ENCODE measurements at places on chromosomes 6 and 20.

DNA sequence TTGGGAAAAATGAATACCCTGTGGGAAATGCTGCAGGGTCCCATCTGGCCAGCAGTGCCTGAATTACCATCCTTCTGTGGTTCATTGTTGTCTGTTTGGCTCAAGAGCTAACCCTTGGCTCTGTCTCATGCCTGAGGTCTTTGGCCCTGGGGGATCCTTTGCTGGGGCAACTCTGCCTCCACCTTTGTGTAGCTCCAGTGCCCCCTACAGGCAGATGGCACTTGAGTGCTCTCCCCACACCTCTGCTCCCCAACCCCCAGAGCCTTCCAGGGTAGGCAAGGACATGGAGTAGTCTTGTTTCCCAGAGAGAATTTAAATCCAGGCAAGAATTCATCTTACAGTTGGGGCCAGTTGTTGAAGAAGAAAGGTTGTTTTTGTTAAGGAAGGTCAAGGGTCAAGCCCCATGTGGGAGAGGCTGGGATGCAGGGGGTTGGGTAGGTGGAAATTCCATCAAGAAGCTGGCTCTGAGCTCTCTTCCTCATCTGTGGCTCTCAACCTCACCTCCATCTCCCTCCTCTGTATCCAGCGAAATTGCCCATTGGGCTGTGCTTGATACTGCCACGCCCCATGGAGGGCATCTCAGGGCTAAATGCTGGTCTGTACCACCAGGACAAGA lies 44.2 kb downstream of the ZNF831 start:
- DNase-seq: no peak

DNA sequence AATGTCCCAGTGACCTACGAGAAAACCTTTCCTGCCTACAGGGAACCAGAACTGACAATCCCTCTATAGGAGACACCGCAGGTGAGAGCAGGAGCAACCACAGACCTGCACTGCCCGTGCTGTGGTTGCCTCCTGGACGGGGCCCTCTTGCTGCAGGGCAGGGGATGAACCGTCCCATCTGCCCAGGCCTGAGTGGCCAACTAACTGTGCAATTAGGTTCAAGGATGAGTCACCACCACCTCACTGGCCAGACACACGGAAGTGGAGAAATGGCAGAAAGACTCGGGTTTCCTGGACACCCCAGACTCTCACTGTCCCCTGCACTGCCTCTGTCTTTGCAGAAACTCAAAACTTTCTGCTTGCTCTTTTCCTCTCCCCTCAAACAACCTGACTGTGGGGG lies 13.8 kb upstream of the HLA-G start:
- no peak for DNase-seq

- DNase-seq: no peak
Measured at GRCh38 chr6:24916496-24916895, 19.3 kb downstream of the RIPOR2 start.

- no peak for DNase-seq
Measured at GRCh38 chr20:47256668-47257236, 99.7 kb downstream of the ZMYND8 start.

GRCh38 chr20:54203281-54203680 lies 4.6 kb upstream of the PFDN4 start:
- no peak for DNase-seq

DNA sequence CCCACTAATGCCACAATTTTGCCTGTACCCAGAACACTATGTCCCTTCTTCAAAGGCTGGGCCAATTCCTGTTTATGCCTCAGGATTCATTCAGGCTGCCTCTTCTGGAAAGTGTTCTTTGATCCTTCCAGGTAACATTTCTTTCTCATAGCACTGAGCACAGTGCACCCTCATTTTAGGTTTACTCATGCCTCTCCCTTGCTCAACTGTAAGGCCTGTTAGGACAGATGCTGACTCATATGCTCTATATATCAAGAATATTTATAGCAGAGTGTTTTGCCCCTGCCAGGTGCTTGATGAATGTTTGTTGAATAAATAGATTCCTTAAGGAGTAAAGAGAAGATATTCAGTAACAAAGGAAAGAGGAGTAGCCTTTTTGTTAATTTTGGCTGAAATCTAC lies 263.9 kb downstream of the PHF3 start:
- no peak for DNase-seq

All from cerebellar nuclear complex (tissue), 1 donor.